Transverse colon (tissue), 4 donors: ENCODE measurements at places on chromosomes 13 and 19. TPM values are rescaled to one million over a fixed set of nuclear protein-coding genes. Genes with fewer than 3 reads are reported as not detected.
A peak's percentile ranks its signal among the peaks of the same experiment; 100 is the strongest.

MYO1F gene
- 12.7 TPM for total RNA-seq

DPF1 gene
- not detected for total RNA-seq

- DNase-seq = no peak
These were observed 458.9 kb downstream of the SLITRK1 start for GRCh38 chr13:83423381-83423780.

GRCh38 chr13:49669735-49670309 is 21.5 kb downstream of the EBPL start:
- DNase-seq = peak; percentile 60

DNA sequence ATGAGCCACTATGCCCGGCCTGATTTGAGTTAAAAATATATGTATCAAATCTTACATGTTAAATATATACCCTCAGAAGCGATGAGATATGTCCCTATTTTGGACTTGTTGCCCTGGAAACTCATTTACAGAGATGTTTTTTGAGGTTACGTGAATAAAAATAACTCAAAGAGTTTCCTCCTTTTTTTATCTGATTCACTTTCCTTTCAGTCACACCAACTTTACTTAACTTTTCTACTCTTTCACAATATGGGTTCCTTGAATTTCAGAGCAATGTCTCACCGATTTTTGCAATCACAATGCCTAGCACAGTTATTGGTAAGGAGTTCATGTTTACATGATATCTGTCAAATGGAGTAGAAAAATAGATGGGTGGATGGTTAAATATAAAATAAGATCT is 2.3 kb downstream of the OR7C2 start:
- DNase-seq = no peak

DNA sequence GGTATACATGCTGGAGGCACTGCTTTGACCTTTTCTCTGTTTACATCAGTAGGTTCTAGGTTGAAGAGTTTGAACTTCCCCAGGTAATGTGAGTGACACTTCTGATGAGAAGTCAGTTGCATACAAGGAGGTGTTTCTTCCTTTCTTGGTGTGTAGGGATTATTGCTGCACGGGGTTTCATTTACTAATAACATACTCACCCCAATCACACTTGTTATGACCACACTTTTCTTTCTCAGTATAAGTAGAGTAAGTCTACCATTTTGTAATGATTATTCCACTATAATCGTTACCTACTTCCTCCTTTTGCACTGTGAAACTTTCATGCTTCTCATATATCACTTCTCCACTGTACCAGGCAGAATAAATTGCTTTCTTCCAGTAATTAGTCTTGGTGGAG is 138.0 kb downstream of the TNFSF13B start:
- no peak for DNase-seq

DNA sequence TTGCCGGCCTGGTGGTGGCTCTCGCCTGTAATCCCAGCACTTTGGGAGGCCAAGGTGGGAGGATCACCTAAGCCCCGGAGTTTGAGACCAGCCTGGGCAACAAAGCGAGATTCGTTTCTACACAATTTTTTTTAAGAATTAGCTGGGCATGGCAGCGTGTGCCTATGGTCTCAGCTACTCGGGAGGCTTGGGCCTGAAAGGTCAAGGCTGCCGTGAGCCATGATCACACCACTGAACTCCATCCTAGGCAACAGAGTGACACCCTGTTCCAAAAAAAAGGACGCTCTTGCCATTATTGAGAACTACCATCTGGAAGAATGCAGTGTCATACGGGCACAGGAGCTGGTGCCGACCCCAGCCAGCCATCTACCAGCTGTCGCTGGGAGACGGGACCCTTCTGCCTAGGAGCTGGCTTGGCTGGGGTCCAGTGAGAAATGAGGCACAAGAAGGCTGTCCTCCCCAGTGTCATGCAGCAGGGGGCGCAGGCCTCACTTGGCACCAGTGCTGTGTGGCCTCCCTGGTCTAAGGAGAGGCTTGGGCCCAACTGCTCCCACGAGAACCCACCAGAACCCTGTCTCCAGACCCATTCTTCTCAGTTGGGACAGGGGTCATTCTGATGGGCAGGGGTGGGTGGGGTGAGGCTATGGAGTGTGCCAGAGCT is 12.2 kb upstream of the RELB start:
- peak; percentile 80 for DNase-seq
